ENCODE measurements at places on chromosomes 11 and 22. TPM values are rescaled to one million over a fixed set of nuclear protein-coding genes. Genes with fewer than 3 reads are reported as not detected.

SERPING1 gene
- total RNA-seq: 0.56 TPM

OR51B2 gene
- total RNA-seq: not detected

CASP5 gene
- 0.09 TPM for total RNA-seq

OR52I1 gene
- not detected for total RNA-seq

Data from endothelial cell of coronary artery (primary cell).